T-helper 17 cell (primary cell): ENCODE measurements at places on chromosomes 2 and 18.

DNA sequence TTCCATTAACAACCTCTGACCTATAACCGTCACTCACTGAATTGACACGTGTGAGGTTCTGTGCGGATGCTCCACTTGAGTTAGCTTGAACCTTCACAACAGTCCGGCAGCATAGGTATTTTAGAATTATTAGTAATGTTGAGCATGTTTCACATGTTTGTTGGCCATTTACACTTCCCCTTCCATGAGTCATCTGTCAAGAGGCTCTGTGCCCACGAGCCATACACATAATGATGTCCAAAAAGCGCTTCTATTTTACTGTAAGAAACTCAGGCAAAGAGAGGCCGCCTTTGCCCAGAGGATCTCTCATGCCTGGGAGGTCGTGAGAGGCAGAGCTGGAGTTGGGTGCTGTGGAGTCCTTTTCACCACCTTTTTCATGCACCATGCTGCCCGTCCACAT is 28.9 kb upstream of the TMEM214 start:
- DNase-seq: no peak

DNA sequence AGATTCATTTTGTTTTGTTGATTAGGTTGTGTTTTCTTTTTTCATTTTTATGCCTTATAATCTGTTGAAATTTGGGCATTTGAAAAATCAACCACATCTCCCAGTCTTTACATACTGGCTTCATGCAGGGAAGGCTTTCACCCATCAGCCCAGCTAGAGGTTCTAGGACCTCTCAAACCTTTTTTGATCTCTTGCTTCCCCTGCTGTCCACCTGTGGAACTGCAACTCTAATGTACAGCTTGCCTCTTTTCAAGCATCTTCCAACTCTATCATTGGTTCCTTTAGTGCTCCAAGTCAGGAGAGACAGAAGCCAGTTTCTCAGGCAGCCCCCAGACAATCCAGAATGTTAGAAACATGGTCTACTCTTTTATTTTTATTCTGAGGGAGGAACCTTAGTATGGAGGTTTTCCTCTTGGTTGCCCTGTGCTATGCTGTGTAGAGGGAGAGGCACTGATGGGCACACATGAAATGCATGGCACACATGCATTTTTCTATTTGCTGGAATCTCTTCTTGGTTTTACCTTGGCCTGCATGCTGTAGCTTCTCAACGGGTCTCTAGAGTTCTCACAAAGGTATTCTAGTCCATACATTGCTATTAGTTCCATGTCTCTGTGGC is 107.2 kb upstream of the L3MBTL4 start:
- no peak for DNase-seq

DNA sequence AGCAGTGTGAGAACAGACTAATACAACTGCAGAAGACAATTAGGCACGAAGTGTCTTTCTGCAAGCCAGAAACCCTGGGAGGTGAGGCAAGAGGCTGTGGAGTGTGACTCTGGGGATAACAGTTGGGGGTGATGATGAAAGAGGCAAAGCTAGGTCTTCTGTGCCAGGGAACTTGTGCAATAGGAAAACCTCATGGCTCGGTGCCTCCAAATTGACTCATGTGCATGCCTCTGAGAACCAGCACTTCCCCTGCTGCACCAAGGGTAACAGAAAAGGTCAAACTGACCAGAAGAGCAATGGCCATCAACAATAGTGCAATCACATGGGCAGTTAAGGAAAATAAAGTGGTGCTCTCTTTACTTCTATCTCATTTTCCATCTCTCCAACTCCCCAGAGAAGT is 136.4 kb downstream of the SCG2 start:
- no peak for DNase-seq

DNA sequence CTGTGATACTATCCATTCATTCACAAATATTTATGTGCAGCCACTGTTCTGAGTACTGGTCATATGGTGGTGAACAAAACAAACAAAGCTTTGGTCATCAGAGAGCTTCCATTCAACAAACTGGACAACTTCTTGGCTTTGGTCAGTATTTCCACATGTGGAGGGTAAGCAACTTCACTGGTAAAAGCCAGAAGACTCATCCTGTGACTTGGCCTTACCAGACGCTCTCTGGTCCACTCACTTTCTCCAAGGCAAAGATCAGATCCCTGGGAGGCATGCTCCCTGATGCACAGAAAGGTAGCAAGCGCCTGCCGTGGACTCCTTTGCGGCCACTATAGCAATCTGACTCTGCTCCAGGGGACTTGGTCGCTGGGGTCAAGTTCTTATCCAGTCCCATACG is 179.5 kb downstream of the EN1 start:
- DNase-seq: no peak
